RPMI7951 (cell line): ENCODE measurements at places on chromosomes 6 and 20.
A peak's percentile ranks its signal among the peaks of the same experiment; 100 is the strongest.

GRCh38 chr6:30129265-30130178, 6.4 kb upstream of the TRIM40 start:
- no peak for DNase-seq

DNA sequence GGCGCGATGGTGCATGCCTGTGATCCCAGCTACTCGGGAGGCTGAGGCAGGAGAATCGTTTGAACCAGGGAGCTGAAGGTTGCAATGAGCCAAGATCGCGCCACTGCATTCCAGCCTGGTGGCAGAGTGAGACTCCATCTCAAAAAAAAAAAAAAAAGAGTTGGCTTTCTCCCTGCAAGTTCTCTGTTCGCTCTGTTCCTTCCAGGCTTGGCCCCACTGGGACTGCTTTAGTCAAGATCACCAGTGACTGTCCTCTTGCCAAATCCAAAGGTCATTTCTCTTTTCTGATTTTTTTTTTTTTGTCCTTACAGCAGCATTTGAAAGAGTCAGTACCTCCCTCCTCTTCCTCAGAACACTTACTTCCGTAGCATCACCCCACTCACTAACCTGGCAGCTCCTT, 10.8 kb upstream of the GNRH2 start:
- DNase-seq = no peak

GRCh38 chr20:59342023-59342957, 41.9 kb downstream of the EDN3 start:
- DNase-seq = no peak

GRCh38 chr6:147057705-147058342, 146.4 kb upstream of the STXBP5 start:
- DNase-seq = no peak

- DNase-seq = no peak
Measured at GRCh38 chr6:36327226-36327918, 9.3 kb downstream of the BNIP5 start.

- DNase-seq = peak; percentile 56
Measured at GRCh38 chr6:144528743-144529425, 243.7 kb downstream of the UTRN start.

- DNase-seq = no peak
Measured at GRCh38 chr6:117380298-117380697, 45.4 kb downstream of the ROS1 start.

GRCh38 chr20:63844511-63844991, 13.5 kb upstream of the ZBTB46 start:
- no peak for DNase-seq

- DNase-seq = peak; percentile 53
Measured at GRCh38 chr6:56199956-56200355, 47.4 kb downstream of the COL21A1 start.

DNA sequence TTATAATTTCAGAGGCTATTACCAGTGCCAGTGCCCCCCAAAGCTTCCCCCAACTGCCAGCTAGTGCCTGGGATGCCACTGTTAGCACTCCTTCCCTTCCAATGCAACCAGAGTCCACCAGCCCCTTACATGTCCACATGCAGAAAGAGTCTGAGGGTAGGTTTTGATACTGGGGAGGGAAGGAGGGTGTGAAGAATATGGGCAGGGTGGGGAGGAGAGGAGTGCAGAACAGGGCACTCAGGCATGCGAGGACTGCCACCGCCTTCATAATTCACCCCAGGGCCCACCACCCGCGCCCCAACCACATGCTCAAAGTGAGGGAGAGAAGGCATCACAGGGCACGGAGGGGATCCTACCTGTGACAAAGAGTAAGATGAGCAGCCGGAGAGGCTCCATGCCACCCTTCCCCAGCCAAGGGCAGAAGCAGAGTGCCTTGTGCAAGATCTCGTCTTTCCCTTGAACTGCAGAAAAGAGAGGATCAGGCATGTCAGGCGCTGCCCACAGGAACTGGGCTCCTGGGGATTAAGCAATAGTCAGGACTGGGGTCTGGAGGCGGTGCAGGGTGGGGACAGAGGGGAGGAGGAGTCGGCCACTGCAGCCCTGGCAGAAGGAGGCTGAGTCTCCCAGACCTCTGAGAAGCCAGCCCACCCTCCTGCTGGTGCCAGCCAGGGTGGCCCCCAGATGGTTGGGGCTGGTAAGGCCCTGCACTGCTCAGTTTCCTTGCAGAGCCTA, at the start of gene TREM2:
Gene TREM2, minus strand, starts transcription at position 430 of the 732 bp plus-strand sequence. Its CDS starts 34 bp downstream, at position 396.
- DNase-seq = no peak

DNA sequence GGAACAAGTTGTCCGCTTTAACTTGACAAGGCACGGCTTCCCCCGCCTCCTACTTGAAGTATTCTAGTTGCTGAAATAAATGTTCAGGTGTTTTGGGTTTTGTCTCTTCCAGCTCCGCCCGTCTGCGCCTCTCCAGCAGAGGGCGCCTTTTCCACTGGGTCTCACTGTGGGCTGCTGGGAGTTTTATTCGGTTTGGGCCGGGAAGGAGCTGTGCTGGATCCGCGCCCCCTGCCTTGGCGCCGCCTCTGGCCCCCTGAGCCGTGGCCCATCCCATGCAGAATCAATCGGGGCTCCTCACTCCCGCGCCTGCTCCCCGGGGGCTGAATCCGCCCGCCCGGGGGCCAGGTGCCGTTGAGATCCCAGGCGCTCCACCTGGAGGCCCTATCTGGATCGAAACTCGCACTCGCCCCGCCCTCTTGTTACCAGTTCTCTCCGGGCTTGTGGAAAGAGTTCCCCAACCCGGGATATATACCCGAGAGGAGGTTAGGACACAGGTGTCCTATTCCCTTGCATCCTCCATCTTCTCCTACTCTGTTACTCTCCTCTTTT, 51.0 kb upstream of the TCF21 start:
- DNase-seq = peak; percentile 33
